ENCODE measurements at places on chromosomes 5 and 9.

- DNase-seq, result no peak
Measured at GRCh38 chr5:57863661-57864060, 381.1 kb upstream of the ACTBL2 start.

GRCh38 chr9:21141427-21141882, at the start of gene IFNW1:
TSS of gene IFNW1 (minus strand) at chr9:21141832. CDS start at chr9:21141570, 262 bp downstream.
- DNase-seq, result no peak

- DNase-seq, result peak; percentile 12
Measured at GRCh38 chr9:23123048-23123632, 676.5 kb downstream of the DMRTA1 start.

DNA sequence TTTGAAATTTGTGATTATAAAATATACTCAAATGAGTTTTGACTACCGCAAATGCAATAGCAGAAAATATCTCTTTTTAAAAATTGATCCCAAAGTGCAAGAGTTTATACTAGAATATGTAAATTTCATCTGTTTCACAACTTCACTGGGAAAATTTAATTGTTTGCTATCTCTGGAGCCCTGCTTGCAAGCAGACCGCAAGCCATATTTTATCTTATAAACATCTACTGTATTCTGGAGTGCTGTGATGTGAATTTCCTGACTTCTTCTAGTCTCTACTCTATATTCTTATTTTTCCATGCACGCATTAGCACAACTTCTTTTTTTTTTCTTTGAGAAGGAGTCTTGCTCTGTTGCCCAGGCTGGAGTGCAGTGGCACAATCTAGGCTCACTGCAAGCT, 98.7 kb downstream of the DROSHA start:
- DNase-seq, result no peak

DNA sequence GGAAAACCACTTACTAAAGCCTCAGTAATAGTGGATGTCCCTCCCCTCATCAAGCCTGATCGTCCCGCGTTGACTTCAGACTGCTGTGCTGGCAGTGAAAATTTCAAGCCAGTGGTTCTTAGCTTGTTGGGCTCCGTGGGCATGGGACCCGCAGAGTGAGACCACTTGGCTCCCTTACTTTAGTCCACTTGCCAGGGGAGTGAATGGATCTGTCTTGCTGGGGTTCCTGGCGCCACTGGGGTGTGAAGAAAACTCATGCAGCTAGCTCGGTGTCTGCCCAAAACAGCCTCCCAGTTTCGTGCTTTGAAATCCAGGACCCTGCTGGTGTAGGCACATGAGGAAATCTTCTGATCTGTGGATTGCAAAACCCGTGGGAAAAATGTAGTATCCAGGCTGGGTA, 480.0 kb upstream of the IZUMO3 start:
- no peak for DNase-seq

- no peak for DNase-seq
Measured at GRCh38 chr5:123199527-123199926, 110.5 kb downstream of the PRDM6 start.

- no peak for DNase-seq
Measured at GRCh38 chr5:67253911-67254310, 57.3 kb upstream of the CD180 start.

- no peak for DNase-seq
Measured at GRCh38 chr5:74679966-74680365, 5.1 kb upstream of the HEXB start.

- no peak for DNase-seq
Measured at GRCh38 chr5:3352711-3353110, 242.9 kb upstream of the IRX1 start.

- no peak for DNase-seq
Measured at GRCh38 chr9:3080951-3081350, 237.1 kb upstream of the PUM3 start.

DNA sequence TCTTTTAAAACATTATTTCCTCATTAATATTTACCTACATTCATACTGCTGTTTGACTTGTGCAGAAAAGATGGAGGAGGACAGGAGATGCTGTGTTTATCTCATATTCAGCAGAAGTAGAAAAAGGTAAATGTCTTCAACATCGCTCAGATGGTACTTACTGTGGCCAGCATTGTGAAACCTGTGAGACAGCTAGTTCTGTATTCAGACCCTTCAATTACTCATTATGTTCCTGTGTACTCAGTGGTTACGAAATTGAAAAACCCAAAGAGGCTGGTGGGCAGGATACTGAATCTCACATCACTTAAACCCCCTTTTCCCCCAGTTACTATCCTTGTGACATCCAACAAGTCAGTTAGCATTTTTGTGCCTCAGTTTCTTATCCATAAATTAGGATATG, 216.0 kb downstream of the KDM4C start:
- no peak for DNase-seq

- DNase-seq, result no peak
Measured at GRCh38 chr9:108642871-108643270, 212.9 kb downstream of the ACTL7B start.

DNA sequence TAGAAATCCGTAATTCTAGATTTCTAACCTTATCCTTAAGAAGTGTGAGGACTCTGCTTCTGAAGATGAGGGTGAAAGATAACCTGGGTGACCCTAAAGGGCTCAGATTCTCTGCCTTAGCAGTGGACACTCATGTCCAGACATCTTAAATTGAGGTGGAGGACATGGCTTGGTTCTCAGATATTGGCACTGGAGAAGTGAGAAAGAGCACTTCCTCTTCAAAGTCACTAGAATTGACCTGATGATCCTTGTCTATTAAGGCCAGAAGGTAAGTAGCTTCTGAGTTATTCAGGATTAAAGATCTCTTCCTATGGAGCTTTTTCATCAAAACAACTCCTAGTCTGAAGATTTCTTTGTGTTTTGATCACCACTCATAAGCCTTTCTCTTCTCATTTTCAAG, 54.8 kb downstream of the C9 start:
- DNase-seq, result no peak

GRCh38 chr9:27379311-27380251, 82.6 kb upstream of the EQTN start:
- DNase-seq, result no peak

- DNase-seq, result no peak
Measured at GRCh38 chr5:126543660-126544059, 51.4 kb downstream of the ALDH7A1 start.

DNA sequence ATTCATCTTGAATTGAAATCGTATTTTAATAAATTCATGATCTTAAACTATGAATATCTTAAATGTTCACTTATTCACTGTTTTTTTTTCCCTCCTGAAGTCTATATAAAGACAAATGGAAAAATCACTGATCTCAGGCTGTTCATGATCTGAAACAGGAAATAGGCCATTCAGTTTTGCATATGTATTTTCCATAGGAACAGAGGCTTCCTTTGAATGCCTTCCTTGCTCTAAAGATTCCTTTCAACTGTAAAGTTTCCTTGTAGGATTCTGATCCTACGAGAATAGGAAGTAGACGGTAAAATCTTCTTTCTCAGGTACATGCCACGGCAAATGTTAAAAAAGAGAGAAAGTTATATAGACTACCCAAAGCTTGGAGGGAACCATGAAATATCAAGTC, 194.4 kb upstream of the PPP1R2B start:
- DNase-seq, result no peak

DNA sequence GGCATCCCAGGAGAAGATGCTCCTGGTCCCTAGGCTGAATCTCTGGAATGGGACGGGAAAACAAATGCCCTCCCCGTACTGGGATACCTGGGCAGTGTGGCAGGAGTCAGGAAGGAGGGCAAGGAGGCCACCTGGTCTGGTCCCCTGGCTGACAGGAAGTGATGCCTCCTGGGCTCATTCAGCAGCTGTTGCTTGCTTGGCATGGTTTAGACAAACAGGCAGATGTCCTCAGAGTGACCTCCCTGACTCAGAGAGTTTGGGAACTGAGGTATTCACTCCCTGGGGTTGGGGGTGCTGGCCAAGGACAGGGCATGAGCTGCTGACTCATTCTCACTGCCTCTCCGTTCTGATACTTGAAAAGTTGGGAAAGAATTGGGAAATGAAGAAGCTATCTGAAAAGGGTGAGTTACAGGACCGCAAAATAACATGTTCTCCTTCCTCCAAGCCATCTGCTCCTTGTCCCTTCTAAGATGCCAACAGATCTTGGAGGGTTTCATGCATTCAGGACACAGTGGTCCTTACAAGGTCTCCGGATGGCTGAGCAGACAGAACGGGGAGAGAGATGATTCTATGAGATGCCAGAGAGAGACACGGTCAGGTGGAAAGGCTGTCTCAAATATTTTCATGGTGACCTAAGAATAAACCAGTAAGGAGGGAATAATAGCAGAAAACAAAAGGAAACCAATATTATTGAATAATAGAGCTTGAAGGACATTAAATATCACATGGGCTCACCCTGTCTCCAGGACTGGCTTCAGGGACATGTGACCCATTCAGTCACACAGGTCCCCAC, 534.5 kb downstream of the BNC2 start:
- DNase-seq, result no peak

DNA sequence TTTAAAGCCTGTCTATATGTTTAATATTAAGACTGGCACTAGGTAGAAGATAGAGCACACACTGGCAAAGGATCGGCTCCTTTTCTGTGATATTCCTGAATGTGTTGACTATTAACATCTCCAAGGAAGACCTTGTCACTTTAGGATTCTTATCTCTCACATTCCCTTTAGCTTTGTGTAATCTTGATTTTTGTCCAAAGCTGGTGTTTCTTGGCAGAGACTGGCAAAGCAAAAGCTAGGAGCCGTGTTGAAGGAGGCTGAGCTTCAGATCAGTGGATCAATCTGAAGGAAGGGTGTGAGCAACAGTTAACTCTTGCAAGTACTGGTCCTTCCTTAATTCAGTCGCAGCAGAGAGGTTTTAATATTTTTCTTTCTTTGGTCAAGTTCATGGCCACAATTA, 830.4 kb upstream of the ZNF608 start:
- no peak for DNase-seq

DNA sequence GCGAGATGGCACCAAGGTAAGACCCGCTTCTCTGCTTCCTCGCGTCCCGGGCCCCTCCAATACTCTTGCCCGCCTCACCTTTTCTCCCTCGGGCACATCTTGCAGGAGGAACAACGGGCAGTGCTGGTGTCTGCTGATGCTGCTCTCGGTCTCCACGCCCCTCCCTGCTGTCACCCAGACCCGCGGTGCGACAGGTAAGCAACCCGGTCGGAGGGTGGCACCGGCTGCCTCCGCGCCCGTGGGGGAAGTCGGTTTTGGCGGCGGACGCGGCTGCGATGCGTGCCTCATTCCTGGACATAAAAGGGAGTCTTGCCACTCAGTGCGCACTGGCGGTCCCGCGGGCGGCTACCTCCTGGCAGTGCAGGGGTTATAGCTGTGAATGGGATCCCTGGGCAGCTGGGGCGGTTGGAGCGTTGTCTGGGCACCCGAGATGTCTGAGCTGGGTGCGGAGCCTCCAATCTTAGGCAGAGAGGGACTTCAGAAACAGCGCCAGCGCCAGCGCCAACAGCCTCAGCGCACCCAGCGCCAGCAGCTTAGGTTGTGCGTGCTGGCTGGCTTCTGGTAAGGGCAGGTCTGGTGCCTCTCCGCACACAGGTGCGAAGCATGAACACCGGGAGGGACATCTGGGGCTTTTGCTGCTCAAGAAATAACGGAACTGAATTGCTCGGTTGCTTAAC, 488 bp downstream of the COL15A1 start:
- DNase-seq, result no peak

GRCh38 chr9:4099976-4100735, 199.7 kb downstream of the GLIS3 start:
- DNase-seq, result no peak

GRCh38 chr5:60228676-60229075, 335.1 kb upstream of the PDE4D start:
- no peak for DNase-seq

Data from left renal cortex interstitium (tissue), 4 donors.